ENCODE measurements at places on chromosomes 2 and 18.

GRCh38 chr2:46198164-46198883 lies 98.9 kb upstream of the EPAS1 start:
- no peak for DNase-seq

- no peak for DNase-seq
These were observed 160.9 kb upstream of the MEIS1 start for GRCh38 chr2:66273933-66274490.

DNA sequence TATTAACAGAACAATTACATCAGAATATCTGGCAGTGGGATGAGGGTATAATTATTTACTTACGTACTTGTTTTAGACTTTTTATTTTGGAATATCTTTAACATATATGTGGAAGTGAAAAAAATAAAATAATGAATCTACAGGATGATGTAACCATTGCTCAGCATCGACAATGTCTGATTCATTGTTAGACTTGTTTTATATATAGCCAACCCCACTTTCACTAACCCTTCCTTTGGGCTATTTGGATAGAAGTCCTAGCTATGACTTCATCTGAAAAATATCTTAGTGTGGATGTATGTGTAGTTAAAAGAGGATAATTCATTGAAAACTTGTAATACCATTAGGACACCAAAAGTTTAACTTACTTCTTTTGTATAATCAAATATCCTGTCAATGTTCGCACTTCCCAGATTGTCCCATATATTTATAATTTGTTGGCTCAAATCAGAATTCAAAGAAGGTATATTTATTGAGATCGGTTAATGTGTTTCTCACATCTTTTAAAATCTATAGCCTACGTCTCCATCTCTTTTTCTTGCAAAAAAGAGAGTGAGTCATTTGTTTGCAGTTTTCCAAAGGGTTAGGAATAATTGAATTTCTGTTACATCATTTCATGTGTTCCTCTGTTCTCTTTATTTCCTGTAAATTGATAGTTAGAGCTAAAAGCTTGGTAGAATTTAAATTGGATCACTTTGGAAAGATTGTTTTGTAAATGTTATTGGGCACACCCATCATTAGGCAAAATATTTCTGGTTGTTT lies 506.1 kb upstream of the FAM98A start:
- no peak for DNase-seq

GRCh38 chr2:205188239-205189138 lies 493.8 kb upstream of the NRP2 start:
- DNase-seq: no peak

- DNase-seq: no peak
These were observed 4.7 kb upstream of the NPC1 start for GRCh38 chr18:23591011-23591410.

DNA sequence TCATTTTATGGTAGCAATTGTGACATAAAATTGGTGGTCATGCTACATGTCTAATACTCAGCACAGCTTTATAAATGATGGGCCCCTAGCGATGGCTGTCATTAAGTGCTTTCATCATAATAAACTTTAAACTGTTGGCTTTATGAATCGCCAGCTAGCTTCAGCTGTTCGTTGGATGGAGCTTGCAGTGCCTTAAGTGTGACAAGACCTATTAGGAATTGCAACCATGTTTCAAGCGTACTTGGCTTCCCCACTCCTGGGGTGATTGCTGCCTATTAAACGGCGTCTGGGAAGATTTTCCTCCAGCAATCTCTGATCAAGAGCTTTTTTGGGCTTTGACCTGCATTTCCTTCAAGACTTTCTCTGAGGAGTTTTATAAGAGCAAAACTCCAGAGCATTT lies 164.5 kb upstream of the SIX3 start:
- DNase-seq: no peak

Data from activated CD8-positive, alpha-beta memory T cell treated with anti-CD3 and anti-CD28 coated beads for 1 hour (primary cell).